Right atrium auricular region (tissue), 2 donors: ENCODE measurements at places on chromosomes 2 and 18. TPM values are rescaled to one million over a fixed set of nuclear protein-coding genes. Genes with fewer than 3 reads are reported as not detected.

HSPE1 gene
- 82.7 TPM for total RNA-seq

GPR45 gene
- total RNA-seq = not detected

ASPRV1 gene
- 0.83 TPM for total RNA-seq

ITPRIPL1 gene
- 0.44 TPM for total RNA-seq

SH3BP4 gene
- total RNA-seq = 27.2 TPM

NRBP1 gene
- 36.5 TPM for total RNA-seq

OXER1 gene
- 0.48 TPM for total RNA-seq

SERPINB12 gene
- not detected for total RNA-seq

GAREM2 gene
- 48.4 TPM for total RNA-seq

ARHGEF33 gene
- total RNA-seq = 0.24 TPM

GCG gene
- total RNA-seq = not detected

ADCY3 gene
- 14.1 TPM for total RNA-seq

GRCh38 chr2:98946855-98947254, 10.8 kb upstream of the CRACDL start:
- no peak for DNase-seq

DNA sequence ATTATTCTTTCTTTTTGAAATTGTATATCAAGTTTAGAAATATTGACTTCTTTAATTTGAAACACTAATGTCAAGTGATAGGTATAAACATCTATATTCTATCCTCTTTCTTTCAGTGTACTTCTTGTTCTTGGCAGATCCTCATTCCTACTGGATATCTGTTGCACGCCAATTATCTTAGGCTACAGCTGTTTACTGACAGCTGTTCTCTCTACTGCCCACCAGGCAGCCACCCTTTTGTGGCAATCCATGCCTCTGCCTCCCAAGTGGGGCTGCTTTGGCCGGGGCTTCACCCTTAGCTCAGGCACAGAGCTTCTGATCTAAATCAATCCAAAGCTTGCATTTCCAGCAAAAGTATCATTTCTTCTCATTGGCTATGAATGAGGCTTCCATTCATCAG, 50.6 kb upstream of the ITSN2 start:
- DNase-seq = no peak

DNA sequence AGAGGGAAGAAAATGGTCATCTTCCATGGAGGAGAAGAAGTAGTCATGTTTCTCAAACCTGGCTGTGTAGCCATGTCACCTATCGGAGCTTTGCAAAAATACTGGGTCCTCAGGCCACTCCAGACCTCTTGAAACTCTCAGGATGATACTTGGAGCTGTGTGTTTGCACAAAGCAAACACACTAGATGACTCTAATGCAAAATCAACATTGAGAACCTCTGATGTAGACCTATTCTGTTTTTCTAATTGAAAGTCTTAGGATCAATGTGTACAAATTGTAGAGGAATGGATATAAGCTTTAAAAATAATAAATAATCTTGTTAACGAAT, 444.3 kb downstream of the RND3 start:
- no peak for DNase-seq

DNA sequence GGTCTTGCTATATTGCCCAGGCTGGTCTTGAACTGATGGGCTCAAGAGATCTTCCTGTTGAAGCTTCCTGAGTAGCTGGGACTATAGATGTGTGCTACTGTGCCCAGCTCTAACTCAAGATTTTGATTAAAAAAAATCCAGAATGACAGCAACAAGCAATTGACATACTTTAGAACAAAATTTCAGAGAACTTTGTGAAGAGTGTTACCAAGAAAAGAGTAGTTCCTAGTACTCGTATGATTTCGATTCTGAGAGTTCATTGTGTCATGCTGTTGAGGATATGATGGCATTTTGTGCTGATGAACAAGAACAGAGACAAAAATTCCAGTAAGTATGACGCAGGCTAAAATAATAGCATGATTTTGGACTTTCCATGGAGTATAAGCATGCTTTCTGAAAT, 90.2 kb upstream of the TWSG1 start:
- DNase-seq = no peak

DNA sequence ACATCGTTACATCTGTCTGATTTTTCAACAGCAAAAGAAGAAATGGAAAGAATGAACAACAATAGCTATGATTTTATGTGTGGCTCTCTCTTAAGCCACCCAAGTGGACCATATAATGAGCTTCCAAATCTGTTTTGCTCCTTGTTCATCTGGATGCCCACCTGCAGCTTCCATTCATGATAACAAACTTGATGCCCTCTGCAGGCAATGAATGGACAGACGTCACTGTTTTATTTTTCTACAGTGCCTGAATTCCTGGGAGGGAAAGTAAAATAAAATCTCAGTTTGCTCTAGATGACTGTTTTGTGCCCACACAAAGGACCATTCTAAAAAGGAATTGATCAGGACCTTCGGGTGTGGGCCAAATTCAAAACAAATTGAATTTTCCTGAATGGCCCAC, 5.0 kb downstream of the MREG start:
- DNase-seq = no peak

DNA sequence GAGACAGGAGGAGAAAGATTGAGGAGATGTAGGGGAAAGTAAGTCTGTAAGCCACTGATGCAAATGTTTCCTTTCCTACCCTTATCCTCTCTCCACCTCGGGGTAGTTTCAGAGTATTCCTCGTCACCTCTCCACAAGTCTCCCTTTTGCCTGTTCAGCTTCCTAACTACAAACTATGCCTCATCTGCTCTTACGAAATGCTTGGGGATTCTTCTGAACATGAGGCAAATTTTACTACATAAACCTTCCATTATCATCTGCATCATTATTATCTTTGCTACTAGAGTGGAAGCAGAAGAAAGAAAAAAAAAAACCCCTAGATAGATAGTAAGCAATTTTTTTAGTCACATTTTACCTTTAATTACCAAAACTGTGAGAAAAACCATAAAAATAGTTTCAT, 43.1 kb upstream of the CWC22 start:
- no peak for DNase-seq

DNA sequence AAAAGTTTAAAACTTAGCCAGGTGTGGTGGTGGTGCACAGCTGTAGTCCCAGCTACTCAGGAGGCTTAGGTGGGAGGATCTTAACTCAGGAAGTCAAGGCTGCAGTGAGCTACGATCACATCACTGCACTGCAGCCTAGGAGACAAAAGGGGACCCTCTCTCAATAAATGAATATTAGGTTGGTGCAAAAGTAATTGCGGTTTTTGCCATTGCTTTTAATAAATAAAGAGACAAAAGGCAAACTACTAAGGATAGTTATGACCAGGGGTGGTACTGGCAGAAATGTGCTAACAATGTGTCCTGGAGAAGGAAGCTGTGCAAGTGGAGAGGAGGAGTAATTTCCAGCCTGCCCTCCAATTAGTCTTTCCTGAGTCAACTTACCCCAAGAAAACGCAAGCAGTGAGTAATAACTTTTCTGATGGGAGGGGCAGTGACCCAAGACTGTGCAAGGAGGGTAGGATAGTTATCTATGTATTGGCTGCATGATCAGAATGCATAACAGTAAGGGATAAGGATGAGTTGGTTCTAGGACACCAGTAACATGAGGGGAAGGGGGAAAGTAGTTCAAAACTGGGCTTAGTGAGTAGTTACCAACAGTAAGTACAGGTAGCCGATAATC, 1.5 kb downstream of the EXOC6B start:
- DNase-seq = no peak

DNA sequence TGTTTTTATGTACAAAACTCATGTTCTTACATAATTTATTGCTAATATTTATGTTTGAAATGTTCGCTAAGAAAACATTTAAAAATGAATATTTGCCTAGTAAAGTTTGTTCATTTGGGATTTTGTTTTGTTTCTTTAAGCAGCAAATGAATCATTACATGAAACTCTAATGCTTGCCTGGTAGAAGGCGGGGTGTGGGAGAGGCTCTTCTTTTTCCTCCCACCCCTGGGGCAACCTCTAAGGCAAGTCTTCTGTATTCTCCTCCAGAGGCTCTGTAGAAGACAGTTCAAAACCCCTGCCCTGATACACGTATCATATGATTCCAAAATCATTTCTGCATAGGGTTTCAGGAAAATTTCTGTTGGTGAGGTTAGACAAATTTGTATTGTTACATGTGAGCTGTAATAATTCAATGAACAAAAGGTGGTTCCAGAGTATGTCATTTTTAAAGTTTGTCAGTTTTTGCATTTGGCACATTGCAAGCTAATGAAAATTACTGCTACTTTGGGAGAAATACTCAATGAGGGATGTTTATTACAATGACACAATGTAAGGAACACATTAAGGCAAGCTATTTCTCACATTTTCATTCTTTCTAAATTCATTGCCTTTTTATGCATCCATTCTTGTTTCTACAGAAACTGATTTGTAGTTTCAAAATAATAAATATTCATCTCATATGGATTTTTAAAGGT, 302.3 kb upstream of the UBE2E3 start:
- no peak for DNase-seq

DNA sequence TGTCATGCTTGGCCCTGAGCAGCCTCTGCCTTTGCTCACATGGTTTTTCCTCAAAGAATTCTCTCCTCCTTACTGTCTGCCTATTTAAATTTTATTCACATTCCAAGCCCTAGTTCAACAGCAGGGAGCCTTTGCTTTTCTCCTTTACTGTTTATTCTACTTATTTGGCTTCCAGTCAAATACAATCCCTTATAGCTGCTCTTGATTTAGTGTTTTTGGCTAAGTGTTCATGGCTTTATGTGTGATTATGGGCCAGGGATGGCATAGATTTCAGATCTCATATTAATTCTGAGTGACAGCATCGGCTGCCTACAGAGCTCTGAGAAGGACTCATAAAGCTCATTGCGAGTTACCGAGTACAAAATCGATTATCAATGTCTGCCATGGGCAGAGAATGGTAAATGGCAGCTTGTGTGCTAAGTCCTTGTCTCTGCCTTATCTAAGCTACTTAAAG, 106.7 kb downstream of the METTL8 start:
- no peak for DNase-seq

GRCh38 chr18:48142353-48142752, 211.9 kb upstream of the SMAD2 start:
- DNase-seq = no peak

DNA sequence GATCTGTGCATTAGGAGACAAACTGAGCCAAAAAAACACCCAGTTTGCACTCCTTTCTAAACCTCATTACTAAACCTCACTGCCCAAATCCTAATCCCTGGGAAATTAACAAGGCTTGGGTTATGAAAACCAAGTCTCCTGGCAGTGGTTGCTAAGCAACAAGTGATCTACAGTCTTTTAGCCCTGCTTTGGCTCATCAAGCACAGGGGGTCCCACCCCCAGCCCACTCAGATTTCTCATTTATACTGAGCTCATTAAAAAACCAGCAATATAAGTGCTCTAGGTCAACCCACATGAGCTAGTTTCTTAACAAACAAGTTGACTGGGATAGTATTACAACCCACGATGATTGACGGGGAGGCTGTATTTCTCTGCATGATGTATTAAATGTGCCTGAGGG, 18.4 kb downstream of the DNER start:
- DNase-seq = no peak

- peak; percentile 52 for DNase-seq
Observed at GRCh38 chr2:607172-607571, 70.0 kb downstream of the TMEM18 start.

DNA sequence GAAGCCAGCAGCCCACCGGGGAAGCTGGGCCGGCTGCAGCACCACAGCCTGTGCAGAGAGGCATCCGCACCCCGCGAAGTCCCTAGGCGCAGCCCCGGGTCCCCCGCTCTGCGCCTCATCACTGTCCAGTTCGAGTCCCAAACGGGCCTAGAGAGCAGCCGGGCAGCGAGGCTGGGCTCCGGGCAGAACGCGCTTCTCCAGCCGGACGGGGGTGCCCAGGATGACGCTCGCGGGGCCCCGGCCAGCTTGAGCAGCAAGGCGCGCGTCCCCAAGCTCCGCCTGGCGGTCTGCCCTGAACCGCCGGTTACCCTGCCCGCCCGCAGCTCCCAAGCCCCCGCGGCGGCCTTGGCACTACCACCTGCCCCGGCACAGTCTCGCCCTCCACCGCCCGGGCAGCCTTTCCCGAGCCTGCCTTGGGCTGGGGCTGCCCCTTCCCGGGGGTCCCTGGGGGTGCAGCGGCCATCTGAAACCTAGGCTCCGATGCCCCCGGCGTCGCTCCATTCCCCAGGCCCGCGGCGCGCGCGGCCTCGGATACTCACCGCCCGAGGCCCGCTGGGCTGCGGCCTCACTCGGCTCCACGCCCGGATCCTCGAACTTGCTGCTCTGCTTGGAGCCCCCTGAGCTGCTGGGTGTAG, 591 bp downstream of the SLC16A14 start:
- no peak for DNase-seq

GRCh38 chr2:214379227-214379626, 31.6 kb upstream of the VWC2L start:
- no peak for DNase-seq

- DNase-seq = no peak
Observed at GRCh38 chr2:149152469-149152953, 114.0 kb downstream of the LYPD6B start.

DNA sequence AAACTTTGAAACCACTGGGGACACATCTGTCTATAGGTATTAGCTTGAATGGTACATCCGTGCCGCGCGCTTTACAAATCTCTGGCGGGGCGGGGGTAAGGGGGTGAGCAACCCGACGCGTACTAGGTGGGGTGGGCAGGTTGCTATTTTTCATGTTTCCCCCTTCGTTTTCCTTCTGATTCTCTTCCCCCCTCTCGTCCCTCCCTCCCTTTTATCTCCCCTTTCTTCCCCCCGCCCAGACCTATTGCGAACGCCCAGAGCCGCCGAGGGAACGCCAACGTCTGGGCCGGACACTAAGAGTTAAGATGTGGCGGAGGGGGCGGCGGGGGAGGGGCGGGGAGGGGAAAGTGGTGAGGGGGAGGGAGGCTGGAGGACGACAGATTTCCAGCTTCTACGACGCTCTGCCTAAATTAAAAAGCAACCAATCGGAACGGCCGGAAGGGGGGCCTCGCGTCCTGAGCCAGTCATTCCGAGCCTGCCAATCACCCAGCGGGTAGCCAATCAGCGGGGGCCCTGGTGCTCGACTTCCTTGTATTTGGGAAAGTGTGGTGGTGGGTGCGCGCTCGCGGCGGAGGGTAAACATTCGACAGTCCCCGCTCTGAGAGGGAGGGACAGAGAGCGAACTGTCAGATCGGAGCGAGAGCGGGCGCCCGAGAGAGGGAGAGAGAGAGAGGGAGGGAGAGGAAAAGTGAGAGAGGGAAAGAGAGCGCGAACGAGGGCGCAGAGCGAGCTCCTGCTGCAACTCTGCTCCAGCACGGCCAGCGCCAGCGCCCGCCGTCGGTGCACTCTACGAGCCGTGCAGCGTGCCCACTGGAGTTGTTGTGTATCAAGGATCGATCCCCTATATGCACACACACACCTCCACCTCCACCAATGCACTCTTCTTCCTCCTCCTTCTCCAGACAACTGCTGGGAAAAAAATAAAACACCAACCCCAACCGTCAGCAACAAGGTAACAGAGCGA, at the start of gene POU3F3:
Gene POU3F3, plus strand, starts transcription at position 582 of the 964 bp plus-strand sequence. CDS start 1,396 bp downstream, outside the sequence.
- no peak for DNase-seq

DNA sequence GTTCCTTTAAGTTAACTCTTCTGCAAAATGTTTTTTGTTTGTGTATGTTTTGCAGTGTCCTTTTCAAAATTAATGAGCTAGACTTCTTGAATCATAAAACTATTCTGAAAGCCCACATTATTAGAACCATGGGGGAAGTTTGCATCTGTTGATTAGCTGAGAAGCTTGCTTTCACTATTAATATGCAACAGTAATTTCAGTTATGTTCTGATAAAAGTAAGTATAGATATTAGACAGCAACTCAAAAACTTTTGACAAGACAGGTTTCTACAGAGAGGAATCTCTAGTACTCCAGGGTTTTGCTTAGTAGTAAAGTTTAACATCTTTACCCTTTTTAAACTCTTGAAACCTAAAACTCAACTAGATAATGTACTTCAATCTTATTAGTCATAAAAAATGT, 147.8 kb downstream of the UBE2E3 start:
- no peak for DNase-seq

- DNase-seq = no peak
Observed at GRCh38 chr2:31979956-31980355, 30.9 kb downstream of the MEMO1 start.
